ENCODE measurements at places on chromosomes 13 and 19.

DNA sequence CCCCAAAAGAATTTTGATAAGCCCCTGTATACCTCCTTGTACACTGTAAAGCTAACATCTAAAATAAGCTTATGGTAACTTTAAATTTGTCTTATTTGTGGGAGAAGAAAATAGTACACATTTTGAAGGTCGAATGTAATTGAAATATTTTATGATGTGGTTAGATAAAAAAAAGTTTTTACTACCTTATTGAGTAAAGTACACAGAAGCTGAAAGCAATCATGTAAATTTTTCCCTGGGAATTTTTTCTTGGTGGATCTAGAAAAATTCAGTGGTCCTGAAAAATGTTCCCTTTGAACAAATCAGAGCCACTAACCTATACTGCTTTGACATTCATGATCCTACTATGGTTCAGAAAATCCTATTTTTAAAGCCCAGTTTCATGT lies 46.9 kb downstream of the SIPA1L3 start:
- no peak for DNase-seq

- no peak for DNase-seq
Observed at GRCh38 chr19:6518145-6518911, 12.5 kb upstream of the TNFSF9 start.

DNA sequence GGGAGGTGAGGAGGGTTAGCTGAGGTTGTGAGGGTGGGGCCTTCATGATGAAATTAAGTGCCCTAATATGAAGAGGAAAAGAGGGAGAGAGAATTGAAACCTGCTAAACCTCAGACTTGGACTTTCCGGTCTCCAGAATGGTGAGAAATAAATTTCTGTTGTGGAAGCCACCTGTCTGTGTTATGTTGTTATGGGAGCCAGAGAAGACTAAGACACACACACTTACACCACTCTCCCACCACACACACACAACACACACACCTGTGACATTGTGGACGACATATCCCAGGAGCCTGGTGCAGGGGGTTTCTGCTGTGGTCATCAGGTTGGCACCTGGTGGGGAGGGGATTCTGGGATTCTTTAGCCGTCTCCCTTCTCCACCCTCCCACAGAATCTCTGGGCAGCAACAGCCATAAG lies 14.0 kb downstream of the KLK4 start:
- no peak for DNase-seq

DNA sequence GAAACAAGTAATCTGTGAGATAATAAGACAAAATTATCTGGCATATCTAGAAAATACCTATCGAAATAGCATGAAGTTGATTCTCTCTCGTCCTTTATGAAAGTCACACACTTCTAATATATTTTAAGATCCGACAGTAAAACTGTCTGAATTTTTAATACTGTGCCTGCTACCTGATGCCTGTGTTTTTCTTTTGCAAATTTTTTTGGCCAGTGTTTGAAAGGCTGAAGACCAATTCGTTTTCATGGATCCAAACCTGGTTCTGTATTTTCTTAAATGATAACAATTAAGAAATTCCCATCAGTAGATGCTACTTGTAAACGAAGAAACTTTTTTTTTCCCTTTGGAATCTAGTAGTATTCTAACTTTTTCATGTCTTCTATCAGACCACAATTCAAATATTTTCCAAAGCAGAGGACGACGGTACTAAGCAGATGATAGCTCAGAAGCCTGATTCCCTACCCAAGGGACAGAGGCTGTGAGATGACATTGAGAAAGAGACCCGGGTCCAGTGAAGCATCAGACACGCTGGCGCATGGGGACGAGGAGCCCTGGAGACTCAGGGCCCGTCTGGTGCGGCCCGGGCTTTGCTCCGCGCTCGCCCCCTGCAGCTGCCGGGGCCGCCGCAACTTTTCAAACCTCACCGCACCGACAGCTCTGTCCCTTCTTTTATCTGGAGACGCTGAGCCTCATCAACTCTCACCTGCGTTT lies 49.5 kb upstream of the PABPC3 start:
- no peak for DNase-seq

GRCh38 chr19:46744005-46744691 lies 1.7 kb upstream of the FKRP start:
- DNase-seq: no peak

DNA sequence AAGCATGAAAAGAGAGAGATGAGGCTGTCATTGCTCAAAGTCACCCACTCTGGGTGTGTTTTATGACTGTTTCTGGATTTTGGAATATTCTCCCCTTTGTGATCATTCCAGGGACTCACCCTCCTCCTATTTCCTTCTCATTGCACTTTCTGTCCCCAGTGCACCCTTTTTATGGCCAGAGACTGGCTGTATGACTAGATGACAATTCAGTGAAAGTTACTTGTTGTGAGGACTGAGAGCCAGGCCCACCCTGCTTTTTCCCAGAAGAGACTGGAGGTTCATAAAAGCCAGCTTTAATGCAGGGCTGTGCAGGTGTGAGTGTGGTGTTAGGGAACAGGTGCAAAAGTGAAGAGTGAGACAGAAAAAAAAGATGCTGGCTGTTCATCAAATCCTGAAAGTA lies 17.3 kb downstream of the CEACAM7 start:
- no peak for DNase-seq

DNA sequence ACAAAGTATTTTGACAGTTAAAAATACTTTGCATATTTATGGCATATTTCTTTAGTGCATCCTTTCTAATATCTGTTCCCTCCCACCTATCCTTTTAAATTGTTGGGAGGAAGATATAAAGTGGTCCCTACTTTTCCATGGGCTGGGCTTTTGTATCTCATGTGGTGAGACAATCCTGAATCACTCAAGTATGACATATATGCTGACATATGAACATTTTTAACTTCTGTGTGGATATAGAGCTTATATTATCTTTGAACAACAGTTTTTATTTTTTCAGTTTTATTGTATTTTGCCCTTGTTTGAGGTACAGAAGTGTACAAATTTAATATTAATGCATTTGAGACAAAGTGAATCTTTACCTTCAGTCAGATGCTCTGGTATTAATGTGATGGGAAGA lies 3.4 kb downstream of the ZMYM2 start:
- DNase-seq: no peak

- no peak for DNase-seq
Observed at GRCh38 chr19:2101417-2102335, 5.0 kb downstream of the IZUMO4 start.

GRCh38 chr19:29923653-29924052 lies 18.4 kb upstream of the URI1 start:
- no peak for DNase-seq

GRCh38 chr13:91323349-91323748 lies 24.1 kb upstream of the MIR17HG start:
- DNase-seq: no peak

GRCh38 chr19:4064496-4065260 lies 2.0 kb downstream of the ZBTB7A start:
- DNase-seq: no peak

GRCh38 chr13:48653472-48653939 lies at the start of gene CYSLTR2:
Gene CYSLTR2, plus strand, starts transcription at chr13:48653929. Its CDS starts 52,889 bp downstream, at chr13:48706818.
- DNase-seq: no peak

DNA sequence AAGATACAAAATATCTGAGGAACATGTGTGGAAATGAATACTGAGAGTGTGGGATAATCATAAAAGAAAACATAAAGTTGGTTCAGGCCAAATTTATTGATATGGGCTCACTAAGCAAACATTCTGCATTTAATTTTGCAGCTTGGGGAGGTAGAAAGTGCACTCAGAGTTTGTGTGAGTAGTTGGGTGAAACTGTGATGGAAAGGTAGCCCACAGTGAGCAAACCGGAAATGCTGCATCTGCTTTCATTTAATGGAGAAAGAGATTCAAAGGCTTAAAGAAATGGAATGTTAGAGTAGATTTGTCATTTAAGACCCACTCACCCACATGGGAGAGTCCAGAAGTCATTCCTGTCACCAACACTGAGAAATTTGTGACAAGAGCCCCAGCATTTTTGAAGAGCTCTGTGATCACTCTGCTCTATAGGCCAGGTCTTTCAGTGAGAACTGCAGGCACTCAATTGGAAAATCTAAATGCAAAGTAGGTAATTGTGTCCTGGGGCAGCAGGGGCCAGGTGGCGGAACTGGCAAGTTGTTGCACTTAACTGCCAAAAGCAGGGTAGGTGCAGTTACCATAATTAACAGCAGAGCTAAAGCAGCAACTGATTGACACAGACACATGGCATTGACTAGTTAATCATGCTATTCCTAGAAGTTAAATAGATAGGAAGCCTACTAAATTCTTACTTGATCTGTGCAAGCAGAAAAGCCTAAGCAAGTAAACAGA lies 1228.3 kb upstream of the PCDH20 start:
- DNase-seq: no peak

DNA sequence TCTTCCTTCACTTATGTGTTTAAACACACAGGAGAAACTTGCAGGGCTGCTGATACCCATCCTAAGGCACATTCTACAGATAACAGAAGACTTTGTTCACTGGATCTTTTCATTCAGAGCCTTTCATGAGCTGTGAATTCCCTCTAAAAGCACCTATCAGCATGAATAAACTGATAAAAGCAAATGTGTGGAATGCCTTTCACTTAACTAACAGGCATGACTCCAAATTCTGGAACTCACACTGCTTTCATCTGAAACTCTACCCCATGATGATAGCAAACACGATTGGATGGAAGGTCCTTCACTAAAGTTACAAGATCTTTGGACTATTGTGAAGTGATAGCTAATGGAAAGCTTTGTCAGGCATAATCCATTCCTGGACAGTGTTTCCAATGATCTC lies 457.3 kb downstream of the EFNB2 start:
- DNase-seq: no peak

- no peak for DNase-seq
Observed at GRCh38 chr13:102768909-102769308, 4.7 kb downstream of the TEX30 start.

DNA sequence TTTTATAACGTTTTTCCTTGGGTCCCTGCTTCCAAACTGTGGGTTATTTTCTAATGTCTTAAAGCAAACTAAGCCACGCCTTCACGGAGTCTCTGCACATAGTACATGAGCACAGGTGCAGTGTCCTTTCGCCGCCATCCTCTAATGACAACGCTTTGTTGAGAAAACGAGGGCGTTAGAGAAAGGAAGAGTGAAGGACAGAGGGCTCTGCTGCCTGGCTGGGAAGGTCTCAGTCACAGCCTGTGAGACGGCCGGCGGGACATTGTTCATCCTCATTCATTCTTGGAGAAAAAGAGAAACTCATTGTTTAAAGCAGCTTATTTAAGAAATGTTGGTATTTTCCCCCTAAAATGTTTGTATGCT lies 9.5 kb downstream of the IL17D start:
- DNase-seq: no peak

DNA sequence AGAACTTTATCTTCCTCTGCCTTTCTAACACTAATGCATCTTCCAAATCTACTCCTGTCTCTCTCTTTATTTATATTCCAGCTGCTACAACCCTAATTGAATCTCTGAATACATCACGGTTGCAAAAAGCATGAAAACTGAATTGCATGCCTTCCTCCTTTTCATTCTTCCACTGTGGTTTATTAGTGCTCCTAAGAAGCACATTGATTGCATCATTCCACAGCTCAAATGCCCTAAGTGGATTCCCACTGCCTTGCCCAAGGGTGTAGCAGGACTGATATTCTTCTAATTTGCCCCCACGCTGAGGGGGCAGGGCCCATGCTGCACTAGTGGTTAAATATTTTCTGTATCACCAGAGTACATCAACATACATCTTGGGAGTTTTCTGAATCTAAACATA lies 640.8 kb downstream of the EFNB2 start:
- DNase-seq: no peak

DNA sequence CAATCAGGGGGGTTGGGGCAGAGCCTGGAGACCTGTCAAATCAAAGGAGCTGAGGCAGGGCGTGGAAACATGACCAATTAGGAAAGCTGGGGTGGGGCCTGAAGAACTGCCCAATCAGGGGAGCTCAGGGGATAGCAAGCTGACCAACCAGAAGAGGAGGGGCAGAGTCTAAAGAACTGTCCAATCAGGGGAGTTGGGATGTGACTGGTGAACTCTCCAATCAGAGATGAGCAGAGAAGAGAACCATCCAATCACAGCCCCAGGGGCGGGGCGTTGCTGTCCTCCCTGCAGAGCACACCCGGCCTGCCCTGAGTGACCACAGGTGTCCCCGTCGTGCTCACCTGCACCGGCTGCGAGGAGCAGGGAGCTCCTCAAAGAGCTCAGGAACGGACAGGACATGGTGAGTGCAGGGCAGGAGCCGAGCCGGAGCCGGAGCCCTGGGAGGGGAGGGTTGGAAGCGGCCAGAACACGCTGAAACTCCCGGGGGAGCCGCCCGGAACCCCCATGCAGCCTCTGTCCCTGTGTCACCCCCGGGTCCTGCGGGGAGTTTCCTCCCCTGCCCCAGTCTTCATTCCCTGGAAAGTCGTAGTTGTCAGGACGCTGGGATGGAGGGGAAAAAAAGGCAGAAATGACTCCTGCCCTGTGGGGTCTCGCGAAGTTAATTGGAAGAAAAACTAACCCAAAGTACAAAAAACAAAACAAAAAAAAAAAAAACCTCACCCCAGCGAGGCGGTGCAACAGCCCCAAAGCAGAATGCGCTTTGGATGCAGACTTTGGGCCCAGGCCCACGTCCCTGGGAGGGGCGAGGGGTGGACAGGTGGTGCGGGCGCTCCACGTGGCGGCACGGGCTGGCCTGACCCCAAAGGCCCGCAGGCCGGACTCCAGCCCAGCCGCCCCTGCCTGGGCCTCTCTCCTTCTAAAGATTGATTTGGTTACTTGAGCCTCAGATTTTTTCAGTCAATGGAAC lies at the start of gene ZNF556:
Gene ZNF556, plus strand, starts transcription at position 311 of the 967 bp plus-strand sequence. Its CDS starts 87 bp downstream, at position 398.
- no peak for DNase-seq

DNA sequence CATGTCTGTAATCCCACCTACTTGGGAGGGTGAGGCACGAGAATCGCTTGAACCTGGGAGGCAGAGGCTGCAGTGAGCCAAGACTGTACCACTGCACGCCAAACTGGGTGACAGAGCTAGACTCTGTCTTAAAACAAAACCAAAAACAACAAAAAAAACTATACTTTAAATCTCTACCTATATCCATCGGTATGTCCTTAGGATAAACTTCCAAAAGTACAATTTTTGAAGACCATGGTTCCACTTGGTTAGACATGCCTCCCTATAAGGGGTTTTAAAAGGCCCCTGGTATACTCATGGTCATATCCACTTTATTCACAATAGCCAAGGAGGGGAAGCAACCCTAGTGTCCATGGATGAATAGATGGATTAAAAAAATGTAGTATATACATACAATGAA lies 39.8 kb downstream of the RUBCNL start:
- no peak for DNase-seq

- no peak for DNase-seq
Observed at GRCh38 chr19:13983213-13983889, 22.8 kb downstream of the RFX1 start.

DNA sequence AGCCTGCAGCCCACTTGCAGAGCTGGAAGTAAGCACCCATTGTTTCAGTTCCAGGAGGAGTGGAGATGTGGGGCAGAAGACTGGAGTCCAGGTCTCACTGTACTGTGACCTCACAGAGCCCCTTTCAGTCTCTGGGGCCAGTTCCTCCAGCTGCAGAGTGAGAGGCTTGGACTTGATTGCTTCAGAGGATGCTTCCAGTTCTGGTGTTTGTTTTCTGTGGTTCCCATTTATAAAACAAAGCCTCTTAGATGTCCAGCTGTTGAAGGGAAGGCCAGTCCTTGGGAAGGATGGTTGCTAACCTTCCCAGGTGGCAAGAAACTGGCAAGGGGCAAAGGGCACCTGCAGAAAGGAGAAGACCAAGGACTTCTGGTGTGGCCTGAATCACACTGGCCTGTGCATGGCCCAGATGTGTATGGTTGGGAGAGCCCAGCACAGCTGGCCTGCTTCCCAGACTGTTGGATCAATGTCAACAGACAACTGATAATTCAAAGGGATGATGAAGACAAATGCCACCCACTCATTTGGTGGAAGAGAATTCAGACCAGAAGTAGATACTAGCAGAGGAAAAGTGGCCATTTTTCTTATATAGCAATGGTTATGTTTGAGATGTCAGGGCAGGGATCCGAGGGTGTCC lies 218.5 kb downstream of the ZNF536 start:
- no peak for DNase-seq

All from esophagus squamous epithelium (tissue), 5 donors.